ENCODE measurements at places on chromosomes 11 and 22. TPM values are rescaled to one million over a fixed set of nuclear protein-coding genes. Genes with fewer than 3 reads are reported as not detected.
A peak's percentile ranks its signal among the peaks of the same experiment; 100 is the strongest.

DNA sequence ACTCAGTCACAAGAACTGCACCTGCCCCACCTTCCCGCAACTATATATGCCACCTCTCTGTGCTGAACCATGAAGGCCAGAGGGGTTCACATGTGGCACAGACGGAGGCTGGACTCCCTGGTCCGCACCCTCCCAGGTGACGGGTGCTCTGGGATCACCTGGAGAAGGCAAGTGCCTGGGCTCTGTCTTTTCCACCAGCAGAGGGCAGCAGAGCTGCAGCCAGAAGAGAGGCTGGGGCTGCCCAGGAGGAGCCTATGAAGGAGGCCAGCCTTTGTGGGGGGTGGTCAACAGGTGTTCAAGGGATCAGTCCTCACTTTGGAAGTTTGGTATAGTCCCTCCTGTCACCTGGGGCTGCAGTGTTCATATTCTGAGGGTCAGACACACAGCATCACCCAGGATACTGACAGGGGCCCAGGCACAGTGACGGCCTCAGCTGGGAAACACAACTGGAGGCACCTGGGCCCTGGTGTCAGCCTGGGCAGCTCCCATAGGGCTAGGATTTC lies 39.2 kb upstream of the IGLL5 start:
- peak; percentile 75 for DNase-seq

- no peak for DNase-seq
These were observed 1.8 kb downstream of the DCPS start for GRCh38 chr11:126305699-126306098.

GRCh38 chr22:48605856-48606481 lies 1221.7 kb downstream of the BRD1 start:
- no peak for DNase-seq

DNA sequence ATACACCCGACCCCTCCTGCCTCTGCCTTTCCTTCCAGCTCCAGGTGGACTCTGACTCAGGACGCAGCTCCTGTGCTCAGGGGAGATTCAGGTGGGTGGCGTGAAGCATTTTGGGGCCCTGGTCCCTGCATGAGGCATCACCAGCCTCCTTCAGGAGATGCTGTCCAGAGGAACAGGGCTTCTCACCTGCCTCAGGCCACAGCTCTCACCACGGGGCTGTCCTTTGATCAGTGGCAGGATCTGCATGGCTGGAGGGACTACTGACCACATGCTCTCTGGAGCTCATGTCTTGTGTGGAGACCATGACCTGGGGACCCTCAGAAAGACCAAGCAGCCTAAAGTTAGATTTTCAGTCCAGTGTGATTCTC lies 58.8 kb downstream of the GGTLC2 start:
- DNase-seq, result no peak

DNA sequence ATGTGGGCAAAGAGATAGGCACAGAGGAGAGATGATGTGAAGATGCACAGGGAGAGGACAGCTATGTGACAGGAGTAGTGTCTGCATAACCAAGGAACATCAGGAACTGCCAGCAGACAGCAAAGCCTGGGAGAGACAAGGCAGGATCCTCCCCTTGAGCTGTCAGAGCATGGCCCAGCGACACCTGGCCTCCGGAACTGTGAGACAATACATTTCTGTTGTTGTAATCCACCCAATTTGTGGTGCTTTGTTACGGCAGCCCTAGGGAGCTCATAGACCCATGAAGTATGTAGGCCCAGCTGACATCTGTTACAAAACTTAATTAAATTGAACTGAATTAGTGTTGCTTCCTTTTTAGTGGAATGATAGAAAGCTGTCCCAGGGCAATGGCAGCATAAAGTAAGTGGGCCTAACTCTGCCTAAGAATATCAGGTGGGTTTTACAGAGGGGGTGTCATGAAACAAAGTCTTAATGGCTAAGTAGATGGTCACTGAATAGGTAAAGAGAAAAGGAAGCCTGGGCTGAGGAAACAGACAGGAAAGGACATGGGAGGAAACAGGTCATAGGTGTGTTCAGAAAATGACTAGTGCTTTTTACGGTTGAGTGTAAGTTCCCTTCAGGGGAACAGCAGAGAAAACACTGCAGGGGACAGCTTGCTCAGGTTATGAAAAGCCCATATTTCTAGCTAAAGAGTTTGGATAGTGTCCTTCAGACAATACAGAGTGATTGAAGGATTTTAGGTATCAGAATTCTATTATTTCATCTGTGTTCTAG lies 24.8 kb downstream of the RASSF10 start:
- no peak for DNase-seq

GRCh38 chr22:45843986-45844385 lies 133.0 kb downstream of the WNT7B start:
- DNase-seq, result no peak

GRCh38 chr22:50260801-50261614 lies 475 bp downstream of the MAPK12 start:
- DNase-seq, result peak; percentile 76

Gene ME3
- 37.1 TPM for total RNA-seq

Gene NTM
- 0.09 TPM for total RNA-seq

Gene OR5A1
- total RNA-seq, result under 0.01 TPM

Gene MAP6
- 0.51 TPM for total RNA-seq

Data from dermis blood vessel endothelial cell (primary cell).